ENCODE measurements at places on chromosomes 1 and 21.

GRCh38 chr1:194952171-194952570, 1656.1 kb downstream of the KCNT2 start:
- no peak for DNase-seq

GRCh38 chr21:17003258-17003615, 509.6 kb upstream of the CXADR start:
- no peak for DNase-seq

- DNase-seq = no peak
Observed at GRCh38 chr1:23651069-23651808, 40.4 kb upstream of the RPL11 start.

GRCh38 chr1:198923993-198924392, 285.2 kb downstream of the PTPRC start:
- no peak for DNase-seq

- DNase-seq = no peak
Observed at GRCh38 chr1:29706936-29707335, 470.6 kb downstream of the PTPRU start.

GRCh38 chr1:165456114-165456513, 11.2 kb upstream of the RXRG start:
- DNase-seq = no peak

GRCh38 chr1:228723287-228723686, 12.0 kb upstream of the RHOU start:
- no peak for DNase-seq

GRCh38 chr1:94708299-94708685, 111.9 kb upstream of the SLC44A3 start:
- DNase-seq = no peak

DNA sequence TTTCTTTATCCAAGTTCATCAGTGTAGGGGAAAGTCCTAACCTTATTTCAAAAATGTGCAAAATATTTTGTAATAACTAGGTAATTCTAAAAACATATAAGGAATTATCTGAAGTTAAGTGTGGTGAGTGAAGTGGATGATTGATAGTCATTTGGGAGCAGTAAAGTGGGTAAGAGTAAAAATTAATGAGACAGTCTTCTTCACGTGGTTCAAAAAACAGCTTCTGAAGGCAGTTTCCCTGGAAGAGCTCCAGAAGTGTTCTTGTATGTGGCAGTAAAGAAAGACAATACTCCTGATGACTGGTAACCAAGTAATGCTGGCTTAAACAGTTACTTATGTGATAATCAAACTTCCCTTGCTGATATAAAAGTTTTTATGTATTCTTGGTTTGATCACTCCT, 50.3 kb downstream of the LEPR start:
- no peak for DNase-seq

- DNase-seq = no peak
Observed at GRCh38 chr1:155134880-155135414, 705 bp upstream of the SLC50A1 start.

DNA sequence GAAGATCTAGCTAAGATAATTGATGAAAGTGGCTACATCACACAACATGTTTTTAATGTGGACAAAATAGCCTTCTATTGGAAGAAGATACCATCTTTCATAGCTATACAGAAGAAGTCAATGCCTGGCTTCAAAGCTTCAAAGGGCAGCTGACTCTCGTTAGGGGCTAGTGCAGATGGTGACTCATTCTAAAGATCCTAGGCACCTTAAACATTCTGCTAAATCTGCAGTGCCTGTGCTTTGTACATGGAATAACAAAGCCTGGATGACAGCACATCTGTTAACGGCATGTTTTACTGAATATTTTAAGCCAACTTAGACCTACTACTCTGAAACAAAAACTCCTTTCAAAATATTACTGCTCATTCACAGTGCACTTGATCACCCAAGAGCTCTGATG, 65.6 kb upstream of the USP24 start:
- no peak for DNase-seq

DNA sequence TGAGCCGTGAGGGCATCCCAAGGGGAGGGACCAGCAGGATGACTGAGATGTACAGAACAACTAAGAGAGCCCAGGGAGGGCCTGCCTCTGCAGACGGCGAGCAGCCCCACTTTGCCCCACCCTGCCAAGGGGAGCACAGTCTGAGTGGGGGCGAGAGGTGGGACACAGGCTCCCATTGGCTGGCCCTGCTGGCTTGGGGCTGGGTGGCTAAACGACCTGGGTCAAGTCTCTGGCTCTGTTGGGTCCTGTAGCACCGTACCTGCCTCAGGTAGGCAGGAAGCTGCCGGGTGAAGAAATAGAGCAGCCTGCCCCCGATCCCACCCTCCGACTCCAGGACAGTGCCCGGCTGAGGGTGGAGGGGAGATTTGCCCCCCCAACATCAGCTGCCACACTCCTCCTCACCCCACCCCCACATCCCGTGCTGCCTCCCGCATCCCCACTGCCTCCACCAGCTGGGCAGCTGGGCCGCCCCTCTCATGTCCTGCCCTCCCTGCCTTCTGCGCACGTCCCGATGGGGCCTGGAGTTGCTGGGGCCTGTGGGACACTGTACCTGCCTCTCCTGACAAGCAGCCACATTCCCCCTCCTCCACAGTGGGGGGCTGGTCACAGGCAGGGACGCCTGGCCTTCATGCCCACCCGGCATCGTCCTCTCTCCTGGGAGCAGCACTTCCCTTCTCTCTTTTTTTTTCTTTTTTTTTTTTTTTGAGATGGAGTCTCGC, 12.6 kb upstream of the PLEKHG5 start:
- DNase-seq = no peak

DNA sequence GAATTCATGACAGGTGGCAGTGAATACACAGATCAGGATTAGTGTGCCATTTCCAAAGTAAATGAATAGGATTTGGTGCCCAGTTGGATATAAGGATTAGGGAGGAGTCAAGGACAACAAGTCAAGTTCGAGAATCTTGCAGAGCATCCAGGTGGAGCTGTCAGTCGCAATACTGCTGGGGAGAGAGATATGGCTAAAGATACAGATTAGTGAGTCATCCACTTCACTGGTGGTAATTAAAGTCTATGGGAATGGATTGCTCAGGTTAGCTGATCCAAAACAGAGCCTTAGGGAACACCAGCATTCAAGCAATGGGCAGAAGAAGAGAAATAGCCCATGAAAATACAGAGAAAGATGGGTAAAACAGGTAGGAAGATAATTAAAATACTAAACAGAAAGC, 26.8 kb downstream of the BCAS2 start:
- DNase-seq = no peak

DNA sequence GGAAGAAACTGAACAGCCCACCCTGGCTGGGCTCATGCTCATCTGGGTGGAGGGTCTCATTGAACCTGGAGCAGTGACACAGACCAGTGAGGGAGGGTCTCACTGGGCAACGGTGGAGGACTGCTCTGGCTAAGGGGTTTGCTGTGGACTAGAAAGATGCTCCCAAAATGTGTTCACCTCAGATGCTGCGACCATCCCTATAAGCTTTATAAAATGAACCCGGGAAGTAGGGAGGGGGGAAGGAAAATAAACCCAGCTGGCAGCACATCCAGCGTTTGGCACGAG, 34.5 kb upstream of the LBR start:
- no peak for DNase-seq

- no peak for DNase-seq
Observed at GRCh38 chr1:23947366-23947765, 12.3 kb upstream of the PNRC2 start.

GRCh38 chr1:64072089-64072793, 131.2 kb upstream of the UBE2U start:
- no peak for DNase-seq

DNA sequence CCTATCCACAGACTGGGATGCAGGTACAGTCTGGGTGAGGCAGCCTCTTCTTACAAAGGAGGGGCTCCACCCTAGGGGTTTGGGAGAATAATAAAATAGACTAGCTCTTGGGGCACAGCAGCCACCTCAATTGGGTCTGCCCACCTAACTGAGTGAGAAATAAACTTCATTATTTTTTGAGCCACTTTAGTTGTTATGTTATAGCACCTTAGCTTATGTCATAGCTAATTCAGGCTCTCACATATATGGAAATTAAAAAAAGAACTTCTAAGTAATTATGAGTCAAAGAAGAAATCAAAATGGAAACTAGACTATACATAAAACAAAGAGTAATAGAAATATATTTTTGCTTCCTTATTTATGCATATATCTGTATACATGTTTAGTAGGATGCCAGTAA, 318.5 kb upstream of the B3GALT2 start:
- no peak for DNase-seq

- DNase-seq = no peak
Observed at GRCh38 chr1:212667223-212668139, 32.2 kb downstream of the BATF3 start.

GRCh38 chr1:77405186-77405585, 123.4 kb downstream of the AK5 start:
- no peak for DNase-seq

Measured in stimulated activated CD8-positive, alpha-beta memory T cell treated with anti-CD3 and anti-CD28 coated beads, Interleukin-12 subunit alpha, Interleukin-12 subunit beta, amount 100 ng/mL, for 1 hour (primary cell).